GM10248 (cell line): ENCODE measurements at places on chromosomes 1 and 21.

- DNase-seq, result peak; percentile 76
Observed at GRCh38 chr1:212595787-212596714, 12.5 kb upstream of the ATF3 start.

- DNase-seq, result no peak
Observed at GRCh38 chr1:156431769-156432668, 63.0 kb downstream of the RHBG start.

DNA sequence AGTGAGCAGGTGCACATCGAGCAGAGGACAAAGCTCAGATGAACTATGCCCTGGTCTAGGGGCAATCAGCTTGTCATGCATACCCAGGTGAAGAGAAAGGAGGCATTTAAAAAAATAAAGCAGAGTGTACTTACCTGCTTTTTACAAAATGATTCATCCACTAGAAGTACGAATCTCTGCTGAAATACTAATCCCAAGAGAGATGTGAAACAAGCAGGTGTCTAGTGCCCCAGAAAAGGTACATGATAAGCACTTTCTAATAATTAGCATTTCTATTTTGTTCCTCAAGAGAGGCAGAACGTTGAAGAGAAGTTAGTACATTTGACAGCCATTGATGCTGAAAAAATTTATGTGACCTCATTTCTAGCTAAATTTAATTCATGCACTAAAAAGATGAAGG is 31.1 kb downstream of the CHODL start:
- DNase-seq, result no peak

GRCh38 chr1:215600867-215601266 is 33.8 kb downstream of the KCTD3 start:
- DNase-seq, result no peak

GRCh38 chr1:78102916-78103315 is 57.1 kb downstream of the GIPC2 start:
- no peak for DNase-seq

- DNase-seq, result no peak
Observed at GRCh38 chr1:227785094-227785804, 30.2 kb upstream of the PRSS38 start.

DNA sequence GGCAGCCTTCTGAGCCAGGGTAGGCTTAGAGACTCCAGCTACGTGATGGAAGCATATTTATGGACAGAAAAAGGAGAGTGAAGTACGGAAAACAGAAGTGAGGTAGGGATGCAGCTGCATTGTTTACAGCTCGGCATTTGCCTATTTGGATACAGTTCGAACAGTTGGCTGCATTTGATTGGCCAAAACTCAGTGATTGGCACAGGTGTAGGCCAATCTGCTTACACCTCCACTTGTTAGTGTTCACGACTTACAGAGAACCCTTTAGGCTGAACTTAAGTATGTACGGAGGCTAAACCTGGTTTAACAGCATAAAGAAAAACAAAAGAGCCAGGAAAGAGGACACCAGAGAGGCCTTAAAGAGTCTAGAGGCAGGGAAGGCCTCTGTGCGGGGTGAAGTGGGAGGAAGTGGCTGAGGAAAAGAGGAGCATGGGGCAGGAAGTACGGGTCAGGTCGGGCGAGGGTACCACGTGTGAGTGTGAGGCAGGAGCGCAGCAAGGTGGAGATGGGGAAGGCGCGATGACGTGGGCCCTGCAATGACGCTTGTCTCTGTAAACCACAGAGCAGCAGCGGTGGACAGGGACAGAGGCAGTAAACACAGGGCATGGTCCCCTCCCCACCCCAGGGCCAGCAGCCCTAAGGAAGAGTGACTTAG is 32.0 kb downstream of the RSPH1 start:
- no peak for DNase-seq

- DNase-seq, result peak; percentile 47
Observed at GRCh38 chr1:243727503-243728203, 122.4 kb downstream of the AKT3 start.

DNA sequence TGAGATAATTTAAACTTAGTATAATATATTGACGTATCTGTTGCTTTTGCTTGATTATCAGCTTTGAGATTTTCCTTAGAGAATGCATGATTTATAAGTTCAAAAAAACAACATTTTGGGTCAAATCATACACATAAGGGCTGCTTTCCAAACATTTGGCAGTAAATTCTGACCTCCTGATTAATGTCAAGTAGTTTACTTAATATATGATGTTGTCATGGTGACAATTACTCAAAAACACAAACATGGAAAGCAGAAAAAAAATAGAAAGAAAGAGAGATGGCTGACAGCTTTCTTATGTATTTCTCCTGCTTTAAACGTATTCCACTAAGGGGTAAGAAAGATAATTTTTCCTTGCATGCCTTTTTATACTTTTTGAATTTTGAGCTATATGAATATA is 258.2 kb upstream of the C1orf105 start:
- DNase-seq, result no peak

- peak; percentile 76 for DNase-seq
Observed at GRCh38 chr1:6612641-6613360, 730 bp upstream of the PHF13 start.

DNA sequence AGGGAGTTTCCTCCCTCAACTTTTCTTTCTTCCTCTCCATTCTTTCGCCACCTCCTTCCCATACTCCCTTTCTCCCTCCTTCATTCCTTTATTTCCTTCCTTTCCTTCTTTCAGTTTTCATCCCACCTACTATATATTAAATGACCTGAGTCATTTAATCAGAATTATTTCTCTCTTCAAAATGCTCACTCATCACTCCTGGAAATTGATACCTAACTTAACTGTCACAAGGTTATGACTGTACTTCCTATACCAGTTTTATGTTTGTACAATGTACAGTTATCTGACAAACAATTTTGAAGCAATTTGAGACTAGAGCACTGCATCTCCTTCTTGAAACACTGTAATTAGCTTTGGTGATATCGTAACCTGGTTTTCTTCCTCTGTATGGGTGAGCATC is 41.4 kb downstream of the NEXN start:
- no peak for DNase-seq

GRCh38 chr1:48931506-48932192 is 155.0 kb upstream of the BEND5 start:
- DNase-seq, result no peak

GRCh38 chr1:118923319-118923718 is 64.8 kb downstream of the TBX15 start:
- no peak for DNase-seq

DNA sequence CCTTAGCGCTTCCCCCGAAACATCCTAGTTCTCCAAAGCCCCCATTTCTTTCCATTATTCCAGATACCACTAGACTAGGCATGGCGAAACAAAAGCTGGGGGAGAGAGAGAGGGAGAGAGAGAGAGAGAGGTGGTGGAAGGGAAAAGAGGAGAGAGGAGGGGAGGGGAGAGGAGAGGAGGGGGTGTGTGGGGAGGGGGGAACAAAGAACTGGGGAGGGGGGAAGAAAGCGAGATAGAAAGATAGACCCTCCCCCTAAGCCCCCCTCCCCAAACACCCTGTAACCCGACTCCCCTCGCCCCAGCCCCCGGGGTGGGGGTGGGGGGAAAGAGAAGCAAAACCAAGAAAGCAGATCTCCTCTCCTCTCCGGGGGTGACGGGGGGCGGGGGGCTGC is 352 bp downstream of the MEX3A start:
- no peak for DNase-seq

DNA sequence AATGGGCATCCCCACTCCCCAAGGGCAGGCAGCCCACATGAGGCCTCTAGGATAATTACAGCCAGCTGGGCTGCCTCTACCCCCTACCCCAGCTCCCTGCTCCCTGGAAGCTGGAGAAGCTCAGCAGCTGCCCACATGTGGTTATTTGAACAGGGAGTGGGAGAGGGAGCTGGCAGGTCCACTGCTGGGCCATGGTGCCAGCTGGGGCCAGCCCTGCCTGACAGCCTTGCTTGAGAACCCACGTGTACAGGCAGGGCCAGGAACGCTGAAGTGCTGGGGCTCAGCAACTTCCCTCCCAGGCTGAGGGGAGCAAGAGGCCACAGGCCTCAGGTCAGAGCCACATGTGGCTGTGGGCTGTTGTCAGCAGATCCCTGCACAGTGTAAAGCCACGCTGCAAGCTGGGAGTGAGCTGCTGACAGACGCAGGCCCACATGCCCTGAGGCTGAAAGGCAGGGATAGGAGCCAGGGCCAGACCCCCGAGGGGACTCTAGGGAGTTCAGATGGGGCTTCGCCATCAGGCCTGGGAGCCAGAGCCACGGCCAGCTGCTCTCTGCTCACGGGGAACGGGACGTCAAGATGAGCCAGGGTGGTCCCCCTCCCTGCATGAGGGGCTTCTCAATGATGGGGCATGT is 129.0 kb downstream of the SYF2 start:
- DNase-seq, result no peak

- DNase-seq, result no peak
Observed at GRCh38 chr1:205974712-205975111, 28.5 kb downstream of the RAB7B start.

DNA sequence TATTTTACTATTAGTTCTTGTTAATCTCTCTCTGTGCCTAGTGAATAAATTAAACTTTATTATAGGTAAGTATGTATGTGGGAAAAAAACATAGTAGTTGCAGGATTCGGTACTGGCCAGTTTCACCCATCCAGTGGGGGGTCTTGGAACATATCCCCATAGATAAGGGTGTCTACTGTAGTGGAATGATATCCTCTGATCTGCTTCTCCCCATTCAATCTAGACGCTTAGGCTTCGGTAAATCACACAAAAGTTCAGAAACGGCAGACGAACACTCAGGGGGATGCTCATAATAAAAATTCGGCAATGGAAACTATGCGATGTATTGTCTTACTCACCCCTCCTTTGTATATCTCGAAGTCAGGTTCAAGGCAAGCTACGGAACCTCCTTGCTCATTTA is 232.9 kb upstream of the COA6 start:
- no peak for DNase-seq

DNA sequence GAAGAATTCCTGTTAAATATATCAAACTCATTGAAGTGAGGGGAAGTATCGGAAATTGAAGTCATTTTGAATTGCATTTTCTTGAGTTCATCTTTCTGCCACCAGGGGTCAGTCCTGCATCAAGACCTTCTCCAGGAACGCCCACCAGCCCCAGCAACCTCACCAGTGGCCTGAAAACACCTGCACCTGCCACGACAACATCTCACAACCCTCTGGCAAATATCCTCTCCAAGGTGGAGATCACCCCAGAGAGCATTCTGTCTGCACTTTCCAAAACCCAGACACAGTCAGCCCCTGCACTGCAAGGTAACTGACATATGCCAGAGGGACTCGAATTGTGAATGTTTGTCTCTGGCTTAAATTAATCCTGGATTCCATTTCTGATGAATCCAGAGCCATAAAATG is 22.8 kb upstream of the TARS2 start:
- peak; percentile 83 for DNase-seq

GRCh38 chr1:167776151-167776550 is 54.4 kb downstream of the MPZL1 start:
- DNase-seq, result no peak

DNA sequence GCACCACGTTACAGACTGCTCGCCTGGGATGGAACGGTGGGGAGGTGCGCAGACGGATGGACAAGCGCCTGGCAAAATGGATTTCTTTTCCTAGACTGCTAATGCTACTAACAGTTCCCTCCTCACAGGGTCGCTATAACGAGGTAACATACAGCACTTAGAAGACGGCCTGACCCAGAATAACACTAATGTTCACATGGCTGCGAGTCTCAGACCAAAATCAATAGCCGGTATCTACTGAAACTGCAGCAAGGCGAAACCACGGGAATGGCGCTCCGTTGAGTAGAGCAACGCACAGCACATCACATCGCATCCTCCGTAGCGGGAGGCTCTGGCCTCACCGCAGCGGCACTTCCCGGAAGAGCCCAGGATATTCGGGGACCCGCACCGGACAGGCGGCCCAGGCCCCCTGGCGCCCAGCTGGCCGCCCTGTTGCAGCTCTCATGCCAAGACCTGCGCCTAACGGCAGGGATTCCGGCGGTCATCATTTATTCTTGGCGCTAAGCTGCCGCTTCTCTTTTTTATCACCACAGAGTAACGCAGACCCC is 46.6 kb downstream of the VPS26C start:
- DNase-seq, result peak; percentile 45

GRCh38 chr1:235006132-235006721 is 122.4 kb downstream of the TOMM20 start:
- no peak for DNase-seq

DNA sequence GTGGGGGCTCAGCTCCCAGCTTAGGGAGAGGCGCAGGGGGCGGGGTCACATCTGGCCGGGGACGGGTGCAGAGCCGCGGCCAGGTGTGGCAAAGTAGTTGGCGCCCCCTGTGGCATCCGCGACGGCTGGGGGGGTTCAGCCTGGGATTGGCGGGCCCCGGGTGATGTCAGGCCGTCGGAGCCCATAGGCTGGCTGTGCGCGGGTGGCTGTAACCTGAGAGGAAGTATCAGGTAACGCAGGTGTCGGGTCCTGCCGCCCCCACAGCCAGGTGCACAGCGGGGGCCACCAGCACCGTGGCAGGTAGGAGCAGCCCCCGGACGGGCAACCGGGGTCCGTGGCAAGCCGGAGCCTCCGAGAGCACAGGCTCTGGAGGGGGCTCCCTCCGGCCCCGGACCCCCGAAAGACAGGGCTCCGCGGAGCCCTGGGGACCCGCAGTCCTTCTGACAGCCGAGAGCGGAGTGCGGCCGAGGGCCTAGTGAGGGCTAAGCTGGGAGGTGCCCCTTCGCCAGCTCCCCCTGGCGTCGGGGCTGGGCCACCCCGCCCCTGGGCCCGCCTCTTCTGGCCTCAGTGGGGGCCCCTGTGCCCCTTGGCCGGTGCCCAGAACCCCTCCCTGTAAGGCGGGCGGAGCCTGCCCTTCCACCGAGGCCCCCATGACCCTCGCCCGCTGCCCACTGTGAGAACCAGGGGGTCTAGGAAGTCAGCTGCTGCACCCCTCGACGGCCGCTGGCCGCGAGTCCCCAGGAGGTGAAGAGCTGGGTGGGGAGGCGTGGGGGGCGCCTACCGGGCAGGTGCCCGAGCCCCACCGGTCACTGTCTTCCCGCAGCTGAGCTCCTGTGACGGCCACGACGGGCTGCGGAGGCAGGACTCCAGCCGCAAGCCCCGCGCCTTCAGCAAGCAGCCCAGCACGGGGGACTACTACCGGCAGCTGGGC is 17.9 kb downstream of the TNFRSF25 start:
- no peak for DNase-seq

GRCh38 chr1:76473591-76473990 is 393.7 kb upstream of the ST6GALNAC5 start:
- DNase-seq, result no peak

DNA sequence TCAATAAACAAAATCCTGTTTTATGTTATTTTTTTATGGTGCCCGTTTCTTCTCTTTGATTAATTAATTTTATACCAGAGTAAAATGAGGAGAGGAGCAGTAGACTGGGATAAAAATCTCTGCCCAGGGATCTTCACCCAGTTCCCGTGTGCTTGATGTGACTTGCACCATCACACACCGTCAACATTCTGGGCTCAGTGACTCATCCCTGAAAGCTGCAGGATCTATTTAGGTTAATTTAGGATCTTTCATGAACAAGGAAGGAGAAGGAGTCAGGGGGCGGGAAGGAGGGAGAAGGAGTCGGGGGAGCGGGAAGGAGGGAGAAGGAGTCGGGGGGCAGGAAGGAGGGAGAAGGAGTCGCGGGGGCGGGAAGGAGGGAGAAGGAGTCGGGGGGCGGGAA is 182.4 kb downstream of the SMYD3 start:
- no peak for DNase-seq

- no peak for DNase-seq
Observed at GRCh38 chr1:226653311-226653921, 85.7 kb downstream of the ITPKB start.

- DNase-seq, result no peak
Observed at GRCh38 chr1:239155466-239156091, 230.8 kb upstream of the CHRM3 start.

- no peak for DNase-seq
Observed at GRCh38 chr21:27429710-27430341, 462.9 kb upstream of the ADAMTS5 start.
